ENCODE measurements at places on chromosomes 6 and 20. TPM values are rescaled to one million over a fixed set of nuclear protein-coding genes. Genes with fewer than 3 reads are reported as not detected.

TTPAL gene
- 20.5 TPM for total RNA-seq

DNA sequence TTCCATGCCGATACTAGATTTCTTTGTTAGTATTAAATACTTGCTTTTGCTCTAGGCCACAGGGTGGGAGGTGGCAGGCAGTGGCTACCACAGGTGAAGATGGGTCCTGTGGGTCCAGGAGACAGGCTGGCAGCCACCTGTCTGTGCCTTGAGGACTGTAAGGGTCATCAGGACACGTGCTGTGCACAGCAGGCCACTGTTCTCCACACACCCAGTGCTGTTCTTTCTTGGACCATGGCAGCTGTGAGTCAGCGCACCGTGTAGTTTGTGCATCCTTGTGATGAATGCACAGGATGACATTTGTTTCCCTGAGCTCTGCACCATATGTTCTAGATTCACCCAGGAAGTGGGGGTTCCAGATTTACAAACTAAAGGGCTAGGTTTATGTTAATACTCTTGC is 317.0 kb downstream of the ZFAND3 start:
- peaks cover 7% of the 10 kb centered on the region for H3K4me1 ChIP-seq
- no peak for DNase-seq
- no peak overlapping the region for H3K4me3 ChIP-seq
- no peak overlapping the region for H3K27ac ChIP-seq
- no peaks in the 10 kb centered on the region for H3K27me3 ChIP-seq

- no peaks in the 10 kb centered on the region for H3K27me3 ChIP-seq
- peaks cover 39% of the 10 kb centered on the region for H3K36me3 ChIP-seq
- no peak overlapping the region for H3K4me3 ChIP-seq
- H3K27ac ChIP-seq = no peak overlapping the region
- H3K4me1 ChIP-seq = no peaks in the 10 kb centered on the region
- no peak for DNase-seq
Measured at GRCh38 chr6:116168148-116168547, 42.2 kb upstream of the COL10A1 start.

DNA sequence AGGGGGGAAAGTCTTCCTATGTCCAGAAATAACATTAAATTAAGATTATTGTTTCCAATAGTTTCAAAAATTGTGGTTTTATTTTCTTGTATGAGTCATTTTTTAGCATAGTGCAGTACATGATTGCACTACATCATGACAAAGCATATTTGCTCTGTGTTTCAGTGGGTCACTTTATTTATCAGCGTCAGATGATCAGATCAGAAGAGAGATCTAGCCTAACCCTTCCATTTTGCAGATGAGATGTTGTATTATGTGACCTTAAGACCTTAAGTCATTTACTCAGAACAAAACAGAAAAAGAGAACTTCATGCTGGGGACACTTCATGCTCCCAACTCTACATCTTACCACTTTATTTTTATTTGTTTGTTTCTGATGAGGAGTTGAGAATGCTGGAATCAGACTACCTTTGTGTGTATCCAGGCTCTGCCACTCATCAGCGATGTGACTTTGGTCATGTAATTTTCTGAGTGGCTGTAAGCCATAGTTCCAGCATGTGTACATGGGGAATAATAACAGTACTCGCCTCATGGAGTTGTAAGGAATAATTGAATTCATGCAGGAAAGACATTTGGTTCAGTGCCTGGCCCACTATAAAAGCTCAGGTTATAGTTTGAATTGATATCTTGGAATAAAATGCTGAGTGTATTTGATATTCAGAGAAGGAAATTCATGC is 13.5 kb downstream of the EYA4 start:
- peaks cover 19% of the 10 kb centered on the region for H3K27me3 ChIP-seq
- H3K4me3 ChIP-seq = no peak overlapping the region
- no peaks in the 10 kb centered on the region for H3K36me3 ChIP-seq
- peaks cover 22% of the 10 kb centered on the region for H3K4me1 ChIP-seq

MTFR2 gene
- total RNA-seq = 1.7 TPM

DNA sequence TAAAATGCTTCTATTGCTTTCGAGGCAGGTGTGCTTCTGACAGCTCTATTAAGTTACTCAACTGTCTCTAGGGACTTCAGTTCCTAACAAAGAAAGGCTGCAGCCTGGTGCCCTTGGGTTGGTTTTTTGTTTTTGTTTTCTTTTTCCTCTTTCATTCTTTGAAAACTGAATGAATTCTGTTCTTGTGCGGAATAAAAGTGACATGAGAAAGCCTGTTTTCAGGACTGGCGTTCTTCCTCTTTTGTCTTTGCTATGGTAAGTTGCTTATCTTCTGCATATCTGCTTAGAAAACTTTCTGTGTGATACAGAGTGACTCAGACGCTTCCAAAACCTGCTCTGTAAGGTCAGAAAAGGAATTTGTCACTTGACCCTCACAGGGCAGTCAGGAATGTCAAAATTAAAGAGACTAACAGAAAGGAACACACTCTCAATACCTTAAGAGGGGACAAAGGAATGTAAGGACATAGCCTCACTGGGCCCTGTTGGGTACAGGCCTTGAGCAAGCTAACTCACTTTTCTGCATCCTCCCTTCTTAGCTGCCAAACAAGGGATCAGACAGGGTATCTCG is 56.2 kb upstream of the NHSL1 start:
- H3K36me3 ChIP-seq = no peaks in the 10 kb centered on the region
- peaks cover 27% of the 10 kb centered on the region for H3K4me1 ChIP-seq
- no peak for DNase-seq
- peak overlapping the region; percentile 88 for H3K27ac ChIP-seq
- no peak overlapping the region for H3K4me3 ChIP-seq
- H3K27me3 ChIP-seq = no peaks in the 10 kb centered on the region

DNA sequence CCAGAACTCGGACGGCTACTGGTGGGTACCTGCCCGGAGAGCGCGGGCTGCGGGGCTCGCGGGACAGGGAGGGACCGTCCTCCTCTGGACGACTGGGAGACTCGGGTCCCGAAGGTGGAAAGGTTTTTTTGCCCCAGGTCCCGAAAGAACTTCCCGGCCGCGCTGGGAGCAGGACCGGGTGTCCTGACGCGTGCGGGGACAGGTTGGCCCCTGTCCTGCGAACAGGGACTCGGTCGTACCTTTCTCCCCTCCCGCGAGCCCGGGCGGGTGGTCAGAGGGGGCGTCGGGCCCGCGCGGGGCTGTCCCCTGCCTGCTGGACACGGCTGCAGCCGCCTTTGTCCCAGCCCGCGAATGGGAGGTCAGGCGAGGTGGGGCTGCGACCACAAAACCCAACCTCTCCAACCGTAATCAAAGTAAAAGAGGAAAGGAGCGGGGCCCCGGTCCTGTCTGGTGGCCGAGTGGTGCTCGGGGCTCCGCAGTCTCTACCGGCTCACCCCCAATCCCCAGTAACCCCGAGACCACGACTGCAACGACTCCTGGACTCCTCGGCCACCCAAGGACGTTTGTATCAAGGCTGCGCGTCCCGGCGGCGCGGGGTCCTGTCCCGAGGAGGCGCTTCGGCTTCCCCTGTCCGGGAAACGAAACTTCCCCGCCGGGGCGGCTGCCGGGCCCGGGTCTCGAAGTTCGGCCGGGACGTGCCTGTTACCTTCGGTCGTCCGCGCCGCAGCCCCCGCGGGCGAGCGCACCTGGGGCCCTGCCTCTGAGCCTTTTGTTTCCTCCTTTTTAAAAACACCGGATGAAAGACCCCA is 798 bp downstream of the DSP start:
- H3K27me3 ChIP-seq = no peaks in the 10 kb centered on the region
- DNase-seq = peak; percentile 47
- no peaks in the 10 kb centered on the region for H3K36me3 ChIP-seq
- H3K4me3 ChIP-seq = peak overlapping the region; percentile 94
- peaks cover 62% of the 10 kb centered on the region for H3K4me1 ChIP-seq

TCP11 gene
- 0.24 TPM for total RNA-seq

REV3L gene
- 41.7 TPM for total RNA-seq

BEND6 gene
- 6.6 TPM for total RNA-seq

HEY2 gene
- 11.7 TPM for total RNA-seq

GRCh38 chr6:166728884-166729530 is 102.0 kb upstream of the RPS6KA2 start:
- DNase-seq = no peak
- peaks cover 2% of the 10 kb centered on the region for H3K27me3 ChIP-seq
- H3K27ac ChIP-seq = no peak overlapping the region
- no peaks in the 10 kb centered on the region for H3K36me3 ChIP-seq

DNA sequence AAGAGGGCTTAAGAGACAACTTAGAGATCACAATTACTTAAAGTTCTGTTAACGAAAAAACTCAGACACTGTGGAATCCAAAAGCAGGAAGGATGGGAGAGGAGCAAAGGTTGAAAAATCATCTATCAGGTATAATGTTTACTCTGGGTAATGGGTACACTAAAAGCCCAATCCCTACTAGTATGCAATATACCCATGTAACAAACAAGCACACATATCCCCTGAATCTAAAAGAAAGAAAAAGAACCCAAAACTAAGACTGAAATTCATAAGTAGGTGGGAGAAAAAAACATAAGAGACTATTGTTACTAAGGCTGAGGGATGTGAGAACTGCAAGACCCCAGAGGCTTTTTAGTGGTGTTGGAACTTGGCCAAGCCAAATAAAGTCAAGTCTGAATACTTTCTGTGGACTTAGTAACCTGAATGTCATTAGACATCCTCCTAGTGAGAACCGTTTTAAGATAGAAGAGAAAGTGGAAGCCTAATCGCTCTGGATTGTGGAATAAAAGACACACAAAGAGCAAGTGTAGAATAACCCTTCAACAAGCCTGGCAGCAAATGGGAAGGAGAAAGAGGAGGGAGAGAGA is 189.4 kb upstream of the RNF217 start:
- no peak overlapping the region for H3K27ac ChIP-seq
- DNase-seq = no peak
- no peaks in the 10 kb centered on the region for H3K4me1 ChIP-seq
- H3K36me3 ChIP-seq = no peaks in the 10 kb centered on the region
- peaks cover 10% of the 10 kb centered on the region for H3K27me3 ChIP-seq

TBX18 gene
- total RNA-seq = 10.1 TPM

GPX5 gene
- not detected for total RNA-seq
